ENCODE measurements at places on chromosomes 12 and 14. TPM values are rescaled to one million over a fixed set of nuclear protein-coding genes. Genes with fewer than 3 reads are reported as not detected.

Gene MYF6
- not detected for total RNA-seq

Gene BIN2
- 3.5 TPM for total RNA-seq

Gene KRT78
- not detected for total RNA-seq

DNA sequence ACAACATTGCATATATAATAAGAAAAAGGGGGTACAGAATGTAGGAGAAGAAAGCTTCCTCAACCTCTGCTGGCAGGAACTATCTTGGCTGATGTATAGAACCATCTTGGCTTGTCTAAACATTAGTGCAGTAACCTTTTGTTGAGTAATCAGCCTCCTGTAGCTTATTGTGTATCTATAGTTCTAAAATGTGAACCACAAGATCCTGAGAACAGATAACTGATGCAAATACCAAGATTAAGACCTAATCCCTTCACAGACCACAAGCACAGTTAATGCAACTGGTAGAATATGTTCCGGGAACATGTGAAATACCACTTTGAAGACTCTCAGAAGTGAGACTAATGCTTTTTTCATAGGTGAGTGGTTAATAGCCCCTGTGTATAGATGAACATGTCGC is 50.7 kb upstream of the KCNC2 start:
- no peaks in the 10 kb centered on the region for H3K4me1 ChIP-seq
- H3K4me3 ChIP-seq: no peak overlapping the region
- no peaks in the 10 kb centered on the region for H3K36me3 ChIP-seq
- no peak overlapping the region for H3K27ac ChIP-seq
- no peak for DNase-seq

GRCh38 chr14:101252443-101253214 is 308.7 kb upstream of the DIO3 start:
- no peak overlapping the region for H3K27ac ChIP-seq
- no peak overlapping the region for H3K4me3 ChIP-seq
- H3K4me1 ChIP-seq: no peaks in the 10 kb centered on the region
- no peak for DNase-seq
- H3K36me3 ChIP-seq: no peaks in the 10 kb centered on the region
